ENCODE measurements at places on chromosomes 13 and 19.

DNA sequence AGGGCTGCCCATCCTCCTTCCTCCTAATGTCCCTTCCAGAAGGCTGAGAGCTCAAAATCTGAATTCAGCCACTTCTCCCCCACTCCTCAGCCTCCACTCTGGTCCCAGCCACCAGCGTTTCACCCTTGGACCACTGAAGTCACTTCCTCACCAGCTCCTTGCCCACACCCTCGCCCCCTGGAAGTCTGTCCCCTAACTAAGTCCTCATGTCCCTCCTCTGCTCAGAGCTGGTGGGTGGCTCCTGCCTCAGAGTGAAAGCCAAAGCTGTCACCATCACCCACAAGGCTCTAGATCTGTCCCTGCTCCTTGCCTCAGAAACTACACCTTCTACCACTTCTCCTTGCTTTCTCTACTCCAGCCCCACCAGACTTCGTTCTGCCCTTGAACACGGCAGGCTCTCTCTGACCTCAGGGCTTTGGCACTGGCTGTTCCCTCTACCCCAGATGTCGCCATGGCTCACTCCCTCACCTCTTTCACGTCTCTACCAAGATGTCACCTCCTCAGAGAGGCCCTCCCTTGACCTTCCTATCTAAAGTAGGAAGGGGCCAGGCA lies 1.7 kb downstream of the ERCC1 start:
- DNase-seq: no peak

- DNase-seq: no peak
These were observed 20.6 kb upstream of the UPF3A start for GRCh38 chr13:114260814-114261213.

- no peak for DNase-seq
These were observed 91.1 kb upstream of the ANKRD10 start for GRCh38 chr13:111005808-111006505.

- DNase-seq: no peak
These were observed 42.0 kb upstream of the IPO5 start for GRCh38 chr13:97911311-97912138.

- DNase-seq: no peak
These were observed 2.2 kb downstream of the STARD13 start for GRCh38 chr13:33283195-33283911.

- DNase-seq: no peak
These were observed 424.1 kb upstream of the DACH1 start for GRCh38 chr13:72290962-72291681.

- DNase-seq: no peak
These were observed 33.6 kb downstream of the ATP7B start for GRCh38 chr13:51977625-51978024.

GRCh38 chr19:40776932-40777644 lies 959 bp upstream of the RAB4B start:
- peak; percentile 93 for DNase-seq

DNA sequence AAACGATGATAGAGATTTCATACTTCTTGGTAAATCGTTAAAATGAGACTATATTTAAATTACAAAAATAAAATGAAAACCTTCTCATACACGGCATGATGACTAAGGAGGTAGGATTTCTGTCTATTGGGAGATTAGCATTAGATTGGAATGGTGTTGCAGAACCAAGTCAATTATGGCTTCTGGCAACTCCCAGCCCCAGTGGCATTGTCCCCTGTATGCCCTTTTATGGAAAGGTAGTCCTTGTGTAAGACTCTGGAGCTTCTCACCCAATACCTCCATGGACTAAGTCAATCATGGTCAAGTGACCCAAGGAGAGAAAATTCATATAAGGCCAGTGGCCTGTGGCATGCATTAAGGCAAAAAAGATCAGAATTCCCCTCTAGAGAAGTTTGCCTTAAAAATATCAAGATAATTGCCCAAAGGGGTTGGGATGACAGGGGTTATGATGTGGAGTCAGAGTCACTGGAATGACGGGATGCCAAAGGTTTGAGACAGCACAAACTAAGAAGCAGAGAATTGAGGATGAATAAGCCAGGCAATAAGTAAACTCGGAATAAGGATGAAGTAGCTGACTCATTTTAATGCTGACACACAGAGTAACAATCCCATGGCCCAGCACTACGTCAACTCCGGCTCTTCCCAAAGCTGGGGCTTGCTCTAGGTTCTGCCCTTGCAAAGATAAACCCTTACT lies 57.8 kb upstream of the POSTN start:
- DNase-seq: no peak

- no peak for DNase-seq
These were observed 1649.7 kb upstream of the SPRY2 start for GRCh38 chr13:81990652-81991051.

GRCh38 chr13:99991013-99991827 lies 9.6 kb downstream of the ZIC2 start:
- no peak for DNase-seq

DNA sequence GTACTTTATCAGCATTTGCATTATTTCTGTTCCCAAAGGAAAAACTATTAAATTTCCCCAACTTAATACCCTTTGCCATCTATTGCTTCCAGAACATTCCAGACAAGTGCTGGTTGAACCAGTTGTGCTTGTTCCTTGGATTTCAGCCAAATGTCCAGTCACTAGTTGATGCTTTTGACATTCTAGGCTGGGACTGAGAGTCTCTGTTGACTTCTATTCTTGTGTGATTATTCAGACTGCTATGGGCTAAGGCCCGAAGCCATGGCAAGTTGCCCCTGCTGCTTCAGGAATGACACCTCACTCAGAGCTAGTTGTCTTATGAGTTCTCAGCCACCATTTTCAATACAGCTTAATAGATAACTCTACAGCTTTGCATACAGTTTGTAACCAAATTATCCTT lies 458.1 kb upstream of the ARGLU1 start:
- peak; percentile 11 for DNase-seq

- peak; percentile 18 for DNase-seq
These were observed 935 bp downstream of the ARID3A start for GRCh38 chr19:926589-927350.

- DNase-seq: no peak
These were observed 320.1 kb downstream of the ZNF536 start for GRCh38 chr19:30692181-30692811.

GRCh38 chr13:105410602-105411001 lies 1124.9 kb downstream of the EFNB2 start:
- DNase-seq: peak; percentile 55

DNA sequence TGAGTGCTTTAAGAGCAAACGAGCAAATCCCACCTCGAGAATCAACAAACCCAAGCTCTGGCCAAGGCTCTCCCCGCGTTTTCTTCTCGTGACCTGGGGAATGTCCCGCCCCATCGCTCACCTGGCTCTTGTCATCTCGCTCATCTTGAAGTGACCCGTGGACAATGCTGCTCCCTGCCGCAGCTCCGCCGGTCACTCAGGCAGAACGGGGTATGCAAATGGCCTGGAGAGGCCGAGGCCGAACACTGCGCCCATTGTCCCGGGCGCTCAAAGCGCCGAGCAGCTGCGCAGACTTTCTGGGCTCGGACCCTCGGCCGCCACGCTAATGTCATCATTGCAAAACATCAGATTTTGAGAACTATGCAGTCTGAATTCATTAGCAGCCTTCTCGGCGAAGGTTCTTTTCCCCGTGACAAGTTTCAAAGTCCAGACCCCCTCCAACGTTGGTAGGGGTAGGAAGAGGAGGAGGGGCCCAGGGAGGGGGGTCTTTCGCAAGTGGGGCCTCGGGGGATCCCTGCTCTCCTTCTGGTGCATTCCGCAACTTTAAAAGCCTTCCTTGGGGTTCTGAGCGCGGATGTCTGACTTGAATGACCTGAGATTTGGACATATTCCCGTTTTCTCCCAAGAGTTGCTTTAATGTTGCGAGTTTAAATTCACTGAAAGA lies 39.7 kb downstream of the SOX1 start:
- DNase-seq: peak; percentile 55

- DNase-seq: no peak
These were observed 141.2 kb upstream of the KLHL1 start for GRCh38 chr13:70249332-70250064.

GRCh38 chr13:91278888-91279287 lies 68.6 kb upstream of the MIR17HG start:
- DNase-seq: no peak

DNA sequence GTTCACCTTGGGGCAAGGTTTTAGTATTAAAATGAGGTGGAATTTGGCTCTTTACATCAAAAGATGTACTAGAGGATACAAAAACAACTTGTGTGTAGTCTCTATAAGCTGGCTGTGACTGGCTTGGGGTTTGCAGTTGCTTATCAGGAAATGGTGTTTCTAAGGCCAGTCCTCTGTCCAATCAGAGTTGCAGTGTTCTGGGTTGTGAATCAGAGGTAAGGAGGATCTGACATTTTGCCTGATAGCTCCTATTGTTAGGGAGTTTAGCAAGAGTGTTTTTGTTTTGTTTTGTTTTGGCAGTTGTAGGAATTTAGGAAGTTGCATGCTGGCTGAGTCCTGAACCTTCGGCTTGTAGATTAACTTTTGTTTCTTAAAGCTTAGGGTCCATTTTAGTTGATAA lies 20.1 kb upstream of the ESD start:
- DNase-seq: no peak

GRCh38 chr13:66635526-66635925 lies 594.6 kb downstream of the PCDH9 start:
- DNase-seq: no peak

DNA sequence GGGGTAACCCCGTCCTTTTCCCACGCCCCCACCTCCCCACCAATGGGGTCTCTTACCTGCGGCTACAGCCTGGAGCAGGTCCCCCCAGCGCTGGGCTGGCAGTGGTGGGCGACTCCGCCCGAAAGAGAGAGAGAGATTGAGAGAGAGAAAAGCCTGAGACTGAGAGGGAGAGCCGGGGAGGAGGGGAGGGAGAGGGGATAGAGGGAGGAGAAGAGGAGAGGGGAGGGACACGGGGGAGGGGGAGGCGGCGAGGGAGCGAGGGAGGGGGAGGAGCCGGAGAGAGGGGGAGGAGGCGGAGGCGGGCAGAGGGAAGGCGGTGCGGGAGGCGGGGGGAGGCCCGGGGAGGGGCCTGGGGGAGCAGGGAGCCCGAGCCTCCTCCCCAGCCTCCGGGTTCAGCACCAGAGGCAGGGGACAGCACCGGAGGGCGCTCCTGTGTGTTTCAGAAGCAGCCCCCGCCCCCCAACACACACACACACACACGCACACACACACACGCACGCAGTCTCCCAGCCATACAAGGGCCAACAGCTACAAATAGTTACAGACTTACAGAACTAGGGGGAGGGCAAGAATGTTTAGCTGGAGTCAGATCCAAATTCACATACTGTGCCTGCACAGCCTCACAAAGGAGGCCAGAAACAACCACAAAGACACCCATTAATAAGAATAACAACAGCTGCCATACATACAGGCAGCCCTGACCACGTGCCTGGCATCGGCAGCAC lies at the start of gene SLC8A2:
Gene SLC8A2, minus strand, starts transcription at position 161 of the 725 bp plus-strand sequence. CDS start 5,490 bp downstream, outside the sequence.
- DNase-seq: peak; percentile 31

GRCh38 chr19:49672131-49672919 lies 4.7 kb upstream of the PRMT1 start:
- peak; percentile 76 for DNase-seq

DNA sequence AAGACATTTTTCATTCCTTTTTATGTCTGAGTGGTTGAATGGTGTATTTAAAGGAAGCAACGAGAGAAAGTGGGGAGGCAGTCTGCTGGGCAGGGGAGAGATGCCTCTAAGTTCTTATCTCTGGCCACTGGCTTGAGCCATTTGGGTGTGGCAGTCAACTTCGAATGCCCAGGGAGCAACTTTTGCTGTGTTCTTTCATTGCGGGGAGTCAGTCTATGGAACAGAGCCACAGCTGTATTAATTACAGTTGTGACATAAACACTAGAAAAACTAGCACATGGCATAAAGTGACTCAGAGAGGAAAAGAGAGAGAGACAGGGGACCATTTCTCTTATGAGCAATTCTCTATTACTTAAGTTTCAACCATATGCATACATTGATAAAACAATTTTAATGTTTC lies 40.4 kb upstream of the PDCD5 start:
- no peak for DNase-seq

- no peak for DNase-seq
These were observed 17.8 kb upstream of the ZNF846 start for GRCh38 chr19:9786342-9786741.
